ENCODE measurements at places on chromosomes 7 and 10.

DNA sequence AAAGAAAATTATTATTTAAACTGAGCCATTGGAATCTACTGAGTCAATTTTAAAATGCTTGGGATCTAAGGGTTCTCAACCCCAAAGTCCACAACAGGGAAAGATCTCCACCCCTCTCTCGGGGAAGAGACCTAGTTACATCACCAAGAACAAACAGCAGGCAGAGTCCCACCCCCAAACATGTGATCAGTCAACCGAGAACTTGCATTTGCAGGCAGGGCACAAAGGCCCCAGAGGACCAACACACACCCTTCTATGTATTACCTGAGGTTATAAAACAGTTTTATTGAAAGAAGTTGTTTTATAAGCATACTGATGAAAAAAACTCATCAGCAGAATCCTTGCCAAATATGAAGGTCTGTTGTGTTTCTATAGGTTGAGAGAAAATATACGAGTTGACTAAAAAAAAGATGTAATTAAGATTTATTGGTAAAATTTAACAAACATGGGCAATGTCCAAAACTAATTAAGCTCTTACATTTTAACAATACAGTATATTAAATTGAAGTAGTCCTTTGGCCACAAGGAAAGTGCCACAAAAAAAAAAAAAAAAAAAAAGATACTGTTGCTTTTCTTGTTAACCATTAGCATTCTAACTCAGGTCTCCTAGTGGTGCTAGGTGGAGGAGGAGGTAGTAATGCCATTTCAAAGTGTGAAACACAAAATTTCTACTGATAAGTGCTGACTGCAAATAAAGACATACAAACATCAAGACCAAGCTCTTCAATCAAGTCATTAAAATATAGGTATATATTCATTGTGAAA lies 975 bp upstream of the USP54 start:
- DNase-seq, result peak; percentile 92

GRCh38 chr7:46933596-46933995 lies 648.3 kb downstream of the TNS3 start:
- DNase-seq, result no peak

DNA sequence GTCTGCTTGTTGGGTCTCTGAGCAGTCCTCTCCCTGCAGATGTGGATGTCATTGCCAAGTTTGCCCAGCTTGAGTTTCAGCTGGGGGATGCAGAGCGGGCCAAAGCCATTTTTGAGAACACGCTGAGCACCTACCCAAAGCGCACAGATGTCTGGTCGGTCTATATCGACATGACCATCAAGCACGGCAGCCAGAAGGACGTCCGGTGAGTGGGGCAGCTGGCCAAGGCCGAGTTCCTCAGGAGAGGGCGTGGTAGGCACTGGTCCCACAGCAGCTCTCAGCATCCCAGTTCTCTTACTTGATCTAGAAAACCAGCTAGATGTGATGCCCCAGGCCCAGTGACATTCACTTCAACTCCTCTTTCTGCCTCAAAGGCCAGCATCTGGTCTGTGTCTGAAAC lies 7.7 kb downstream of the CALHM2 start:
- DNase-seq, result no peak

DNA sequence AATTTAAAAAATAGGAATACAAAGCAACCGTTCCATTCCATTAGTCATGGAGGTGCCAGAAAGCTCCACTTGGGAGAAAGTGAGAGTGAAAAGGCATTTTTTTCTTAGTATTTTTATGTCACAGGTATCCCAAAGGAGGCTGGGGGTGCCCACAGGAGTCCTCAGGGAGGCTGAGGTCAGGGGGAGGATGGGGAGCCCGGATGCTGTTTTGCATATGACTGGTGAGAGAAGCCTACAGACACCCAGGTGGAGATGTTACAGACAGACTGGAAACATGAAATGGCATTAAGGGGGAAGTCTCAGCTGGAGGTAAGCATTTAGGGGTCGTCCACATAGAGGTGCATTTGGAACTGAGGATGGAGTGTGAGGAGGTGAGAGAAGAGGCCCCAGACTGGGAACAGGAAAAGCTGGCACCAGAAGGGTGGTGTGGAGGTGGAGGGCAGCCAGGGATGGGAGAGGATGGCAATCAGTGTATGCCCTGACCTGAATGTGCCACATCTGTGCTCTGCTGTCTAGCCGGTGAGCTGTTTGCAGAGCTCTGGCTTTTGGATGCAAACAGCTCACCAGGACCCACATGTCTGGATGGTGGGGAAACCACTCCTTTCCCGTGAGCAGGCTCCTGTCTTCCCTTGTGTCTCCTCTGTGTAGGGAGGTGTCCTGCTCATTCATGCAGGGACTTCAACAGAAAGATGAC lies 101.1 kb downstream of the RAMP3 start:
- DNase-seq, result no peak

DNA sequence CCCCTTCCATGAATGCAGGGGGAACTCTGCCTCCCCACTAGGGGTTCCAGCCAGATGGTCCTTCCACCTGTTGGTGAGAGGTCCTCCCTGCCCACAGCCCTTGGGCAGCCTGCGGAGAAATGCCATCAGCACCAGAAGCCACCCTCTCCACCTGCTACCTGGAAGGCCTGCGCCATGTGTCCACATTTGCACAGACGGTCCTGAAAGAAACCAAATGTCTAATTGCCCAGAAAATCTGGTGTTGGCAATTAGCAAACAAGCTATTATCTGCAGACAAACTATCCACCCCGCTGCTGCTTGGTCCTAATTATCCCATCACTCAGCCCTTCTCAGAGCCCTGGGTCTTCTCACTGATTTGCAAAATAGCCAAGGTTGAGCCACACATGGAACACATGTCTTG lies 32.3 kb downstream of the HSPA12A start:
- no peak for DNase-seq

GRCh38 chr7:28725911-28726310 lies 232.2 kb downstream of the TRIL start:
- no peak for DNase-seq

GRCh38 chr10:44340557-44340956 lies 44.3 kb downstream of the CXCL12 start:
- DNase-seq, result no peak

DNA sequence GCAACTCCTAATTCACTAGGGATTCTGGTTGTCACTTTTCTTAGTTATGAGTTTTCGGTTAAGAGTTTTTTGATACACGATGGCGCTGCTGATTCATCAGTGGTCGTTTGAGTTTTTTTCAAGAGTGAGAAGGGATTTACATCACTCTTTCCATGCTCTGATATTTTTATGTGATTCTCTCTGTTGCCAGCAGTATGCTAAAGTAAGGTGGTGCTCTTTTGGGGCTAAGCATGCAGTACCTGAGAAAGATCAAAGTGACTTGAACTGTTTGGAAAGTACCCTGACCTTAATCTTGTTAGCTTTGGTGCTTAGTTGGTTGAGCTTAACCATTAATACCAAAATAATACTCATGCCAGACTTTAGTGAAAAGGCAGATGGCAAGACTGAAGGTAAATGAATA lies 28.1 kb downstream of the STAMBPL1 start:
- DNase-seq, result no peak

DNA sequence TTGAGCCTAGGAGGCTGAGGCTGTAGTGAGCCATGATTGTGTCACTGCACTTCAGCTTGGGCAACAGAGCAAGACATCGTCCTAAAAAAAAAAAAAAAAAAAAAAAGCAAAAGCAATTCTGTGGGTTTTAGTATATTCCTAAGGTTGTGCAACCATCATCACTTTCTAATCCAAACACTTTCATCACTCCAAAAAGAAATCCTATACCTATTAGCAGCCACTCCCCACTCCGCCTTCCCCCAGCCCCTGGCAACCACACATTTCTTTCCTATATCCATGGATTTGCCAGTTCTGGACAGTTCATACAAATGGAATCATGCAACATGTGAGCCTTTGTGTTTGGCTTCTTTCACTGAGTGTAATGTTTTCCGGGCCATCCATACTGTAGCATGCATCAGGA lies 20.4 kb downstream of the ZAN start:
- DNase-seq, result no peak

- DNase-seq, result no peak
Measured at GRCh38 chr10:61301575-61301974, 151.6 kb downstream of the TMEM26 start.

- DNase-seq, result no peak
Measured at GRCh38 chr10:72625276-72625607, 637 bp downstream of the MICU1 start.

GRCh38 chr10:84194424-84195043 lies at the start of gene CDHR1:
TSS of gene CDHR1 (plus strand) at chr10:84194537. CDS start at chr10:84194761, 224 bp downstream.
- no peak for DNase-seq

- no peak for DNase-seq
Measured at GRCh38 chr7:48300301-48300700, 129.0 kb downstream of the ABCA13 start.

DNA sequence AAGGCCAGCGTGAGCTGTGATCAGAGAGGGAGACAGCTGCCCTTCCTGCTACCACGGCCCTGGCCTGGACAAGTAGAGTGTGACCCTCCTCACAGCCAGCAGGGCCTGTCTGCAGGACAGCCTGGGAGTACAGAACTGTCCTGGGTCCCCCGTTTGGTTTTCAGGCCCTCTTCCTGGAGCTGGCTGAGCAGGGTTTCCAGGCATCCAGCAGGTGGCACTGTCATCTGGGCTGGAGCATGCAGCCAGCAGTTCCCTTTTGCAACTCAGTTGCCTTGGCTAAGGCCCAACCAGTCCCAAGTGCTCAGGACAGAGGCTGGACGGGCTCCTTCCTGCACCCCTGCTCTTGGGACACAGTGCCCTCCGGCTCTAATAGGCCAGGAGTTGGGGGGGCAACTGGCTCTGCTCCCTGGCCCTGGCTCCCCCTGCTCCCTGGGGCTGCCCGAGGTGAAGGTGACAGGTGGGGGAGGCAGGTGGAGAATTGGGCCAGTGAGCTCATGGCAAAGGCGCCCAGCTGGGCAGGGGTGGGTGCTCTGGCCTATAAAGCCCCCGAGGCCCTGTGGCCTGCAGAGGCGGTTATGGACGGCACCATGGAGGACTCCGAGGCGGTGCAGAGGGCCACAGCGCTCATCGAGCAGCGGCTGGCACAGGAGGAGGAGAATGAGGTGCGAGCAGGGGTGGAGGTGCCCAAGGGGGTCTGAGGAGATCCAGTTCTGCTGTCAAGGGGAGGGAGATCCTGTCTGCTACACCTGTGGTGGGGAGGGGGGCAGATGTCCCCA lies at the start of gene ANKRD2:
Gene ANKRD2, plus strand, starts transcription at position 566 of the 776 bp plus-strand sequence. Its CDS starts 10 bp downstream, at position 576.
- DNase-seq, result peak; percentile 91

DNA sequence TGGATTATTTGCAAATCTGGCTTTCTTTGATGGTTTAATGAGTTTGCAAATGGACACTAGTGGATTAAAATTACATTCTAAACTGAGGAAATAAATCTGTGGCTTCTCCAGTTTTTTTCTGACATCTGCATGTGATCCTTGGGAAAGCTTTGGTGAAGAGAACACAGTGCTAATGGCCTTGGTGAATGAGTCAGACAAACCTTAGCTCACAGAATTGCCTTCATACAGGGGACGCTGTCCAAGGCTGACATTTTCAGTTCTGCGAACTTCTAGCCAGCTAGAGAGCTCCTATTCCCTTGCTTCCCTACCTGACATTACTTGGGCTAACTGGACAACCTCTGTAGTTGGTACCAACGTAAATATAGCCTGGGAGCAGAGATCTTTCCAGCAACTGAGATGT lies 21.2 kb downstream of the BMPER start:
- DNase-seq, result no peak

DNA sequence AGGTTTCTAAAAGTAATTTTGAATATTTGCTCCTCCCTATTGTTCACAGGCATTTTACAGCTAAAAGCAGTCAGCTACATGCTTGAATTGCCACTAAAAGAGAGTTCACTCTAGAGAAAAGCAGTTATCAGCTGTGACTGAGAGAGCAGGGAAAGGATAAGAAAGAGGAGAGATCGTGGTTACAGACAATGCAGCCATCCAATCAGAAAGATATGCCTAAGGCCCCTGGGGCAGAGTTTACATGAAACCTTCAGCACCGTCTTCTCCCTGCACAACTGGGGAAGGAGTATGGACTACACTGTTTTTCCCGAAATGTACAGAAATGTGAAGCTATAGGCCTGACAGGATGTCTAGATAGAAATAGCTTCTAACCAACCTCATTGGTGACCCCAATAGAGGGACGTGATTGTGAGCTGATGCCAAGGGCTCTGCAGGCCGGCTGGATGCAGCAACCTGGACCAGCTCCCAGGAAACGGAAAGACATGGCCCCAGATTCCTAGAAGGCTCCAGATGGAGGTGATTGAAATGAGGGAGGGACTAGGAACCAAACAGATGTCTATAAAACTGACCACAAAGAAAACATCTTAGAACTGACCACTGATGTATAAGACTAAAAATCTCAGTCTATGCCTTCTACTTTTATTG lies 3.2 kb upstream of the VSTM4 start:
- DNase-seq, result no peak

DNA sequence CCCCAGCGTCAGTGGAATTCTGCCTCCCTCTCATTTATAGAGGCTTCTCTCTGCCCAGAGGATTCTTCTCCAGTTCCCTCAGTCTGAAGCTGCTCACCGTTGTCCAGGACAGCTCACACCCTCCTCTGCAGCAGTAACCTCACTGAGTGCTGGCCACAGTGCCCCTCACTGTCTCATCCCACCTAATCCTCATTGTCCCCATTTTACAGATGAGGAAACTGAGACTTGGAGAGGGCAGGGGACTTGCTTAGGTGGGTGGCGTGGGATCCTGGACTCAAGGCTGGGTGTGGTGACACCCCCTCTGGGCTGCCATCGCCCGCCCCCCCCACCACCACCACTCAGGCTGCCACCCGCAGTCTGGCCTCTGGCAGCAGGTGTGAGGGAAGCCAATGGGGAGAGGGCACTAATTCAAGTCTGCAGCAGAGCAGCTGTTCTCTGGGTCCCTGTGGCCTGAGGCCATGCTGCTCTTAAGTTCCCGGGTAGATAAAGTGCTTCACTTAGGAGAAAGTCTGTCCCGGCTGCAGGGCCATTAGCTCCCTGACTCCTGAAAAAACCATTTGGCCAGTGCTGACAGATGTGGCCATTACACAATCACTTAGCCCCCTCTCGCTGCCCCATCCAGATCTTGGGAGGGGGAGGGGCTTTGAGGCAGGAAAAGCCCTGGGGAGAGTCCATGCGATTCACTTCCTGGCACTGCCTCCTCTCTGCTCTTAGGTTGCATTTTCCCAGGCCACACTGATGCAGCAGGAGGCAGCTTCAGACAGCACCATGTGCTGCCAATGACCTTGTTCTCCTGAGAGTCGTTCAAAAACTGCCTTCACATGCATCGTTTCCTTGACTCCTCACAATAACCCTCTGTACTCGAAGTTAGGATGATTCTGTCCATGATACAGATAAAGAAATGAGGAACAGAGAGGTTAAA lies 36.3 kb downstream of the DRGX start:
- peak; percentile 45 for DNase-seq

DNA sequence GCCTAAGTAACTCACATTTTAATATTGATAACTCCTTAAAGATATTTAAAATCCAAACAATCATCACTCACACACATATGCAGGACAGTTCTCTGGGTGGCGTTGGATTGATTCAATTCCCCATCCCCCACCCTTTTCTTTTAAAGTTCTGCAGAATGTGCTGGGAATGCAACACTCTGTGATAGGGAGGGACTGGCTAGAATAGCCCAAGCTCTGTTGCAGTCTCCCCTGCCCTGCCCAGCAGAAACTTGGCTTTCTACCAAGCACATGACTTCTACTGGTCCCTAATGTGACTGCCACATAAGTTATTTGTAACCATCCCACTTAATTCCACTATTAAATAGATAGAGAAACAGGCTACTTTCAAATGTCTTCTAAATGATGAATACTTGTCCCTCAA lies 55.2 kb downstream of the TWIST1 start:
- no peak for DNase-seq

Data from stomach (tissue), 19 donors.